ENCODE measurements at places on chromosomes 16 and 17. TPM values are rescaled to one million over a fixed set of nuclear protein-coding genes. Genes with fewer than 3 reads are reported as not detected.

RAMP2 gene
- 37.9 TPM for polyA plus RNA-seq

GRCh38 chr17:34436607-34437006 lies 73.6 kb upstream of the CCL1 start:
- no peak for DNase-seq

DNA sequence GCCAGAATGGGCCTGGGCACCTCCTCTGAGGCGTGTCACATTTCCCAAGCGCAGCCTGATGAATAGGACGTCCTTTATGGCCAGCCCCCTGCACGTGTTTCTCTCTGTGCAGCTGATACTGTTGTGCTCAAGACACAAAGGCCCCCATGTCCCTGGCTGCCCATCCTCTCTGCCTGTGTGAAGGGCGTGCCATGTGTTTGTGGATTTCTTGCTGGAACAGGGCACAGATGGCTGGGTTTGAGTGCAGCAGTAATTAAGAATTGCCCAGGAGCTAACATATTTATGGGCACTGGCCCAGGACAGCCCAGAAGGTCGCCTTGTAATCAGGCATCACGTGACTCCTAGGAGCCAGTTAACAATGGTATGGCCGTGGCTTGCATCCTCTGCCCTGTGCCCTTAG lies 181.1 kb downstream of the CCDC182 start:
- no peak for DNase-seq

GRCh38 chr17:58513267-58513964 lies 1.0 kb downstream of the MTMR4 start:
- DNase-seq, result no peak

ADAMTS18 gene
- polyA plus RNA-seq, result 0.10 TPM

MAP2K6 gene
- 2.2 TPM for polyA plus RNA-seq

DNA sequence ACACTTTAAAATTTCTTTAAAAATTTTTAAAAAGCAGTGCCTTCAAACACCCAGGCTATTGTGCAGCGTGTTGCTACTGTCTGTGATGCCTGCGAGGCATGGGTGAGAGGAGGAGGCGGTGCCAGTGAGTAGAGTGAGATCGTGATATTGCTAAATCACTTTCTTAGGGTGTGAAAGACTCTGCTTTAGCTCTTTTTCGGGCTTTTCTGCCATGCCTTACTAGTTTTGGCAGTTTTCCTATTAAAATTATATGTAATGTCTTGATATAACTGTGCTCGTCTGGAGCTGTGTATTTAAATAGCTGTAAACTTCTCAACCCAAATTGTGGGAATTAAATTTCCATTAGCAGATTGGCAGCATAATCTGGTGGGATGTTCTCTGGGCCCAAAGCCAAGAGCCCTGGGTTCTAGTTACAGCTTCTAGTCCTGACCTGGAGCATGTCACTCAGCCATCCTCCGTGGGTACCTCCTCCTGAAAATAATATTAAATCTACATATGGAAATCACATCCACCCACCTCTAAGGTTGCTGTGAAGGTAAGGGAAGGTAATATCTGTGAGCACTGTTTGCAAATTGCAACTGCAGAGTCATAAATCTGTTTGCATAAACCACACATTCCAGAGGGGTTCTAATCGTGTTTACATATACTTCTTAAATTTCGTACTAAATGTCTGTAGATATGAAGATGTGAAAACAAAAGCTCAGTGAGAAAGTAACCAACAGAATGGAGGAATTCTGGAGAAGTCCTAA lies 264.3 kb upstream of the CACNG5 start:
- DNase-seq, result no peak

DNA sequence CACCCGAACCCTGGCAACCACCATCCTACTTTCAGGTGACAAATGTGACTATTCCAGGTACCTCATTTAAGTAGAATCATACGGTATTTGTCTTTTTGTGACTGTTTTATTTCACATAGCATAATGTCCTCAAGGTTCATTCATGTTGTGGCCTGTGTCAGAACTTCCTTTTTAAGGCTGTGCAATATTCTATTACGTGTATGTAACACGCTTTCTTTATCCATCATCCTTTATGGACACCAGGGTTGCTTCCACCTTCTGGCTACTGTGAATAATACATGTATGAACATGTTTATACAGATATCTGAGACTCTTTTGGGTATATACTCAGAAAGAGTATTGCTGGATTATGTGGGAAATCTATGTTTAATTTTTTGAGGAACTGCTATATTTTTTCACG lies 28.7 kb upstream of the RSL1D1 start:
- no peak for DNase-seq

DNA sequence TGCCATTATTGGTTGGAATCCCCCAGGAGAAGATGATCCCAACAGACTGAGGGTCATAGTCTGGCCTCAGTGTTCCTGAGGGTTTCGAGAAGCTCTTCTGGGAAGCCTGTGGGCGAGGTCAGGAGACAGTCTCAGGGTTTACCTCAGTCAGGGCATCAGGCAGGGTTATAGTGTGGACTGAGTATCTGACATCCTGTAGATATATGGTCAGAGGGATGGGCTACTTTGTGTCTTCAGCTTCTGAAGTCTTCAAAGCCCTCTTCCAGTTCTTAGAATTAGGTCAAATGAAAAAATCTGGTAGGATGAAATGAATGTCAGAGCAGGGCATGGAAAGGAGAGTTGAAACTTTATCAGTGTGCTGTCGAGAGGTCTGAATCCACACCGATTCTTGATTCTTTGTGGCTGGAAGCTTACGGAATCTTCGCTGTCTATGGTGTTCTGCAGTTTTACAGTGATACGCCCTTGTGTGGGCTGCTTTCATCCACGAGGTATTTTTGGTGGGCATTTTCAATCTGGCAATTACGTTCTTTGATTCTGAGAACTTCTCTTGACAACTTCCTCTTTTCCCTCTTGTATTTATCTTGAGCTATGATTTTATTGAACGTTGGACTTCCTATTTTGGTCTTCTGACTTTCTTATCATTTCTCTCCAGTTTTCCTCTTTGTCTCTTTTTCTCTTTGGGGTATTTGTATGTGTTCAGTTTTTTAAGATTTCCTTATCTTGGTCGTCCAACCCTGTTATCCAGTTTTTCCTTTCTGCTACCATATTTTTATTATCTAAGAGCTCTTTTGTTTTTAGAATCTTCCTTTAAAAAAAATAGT lies 30.4 kb downstream of the BPTF start:
- DNase-seq, result no peak

GRCh38 chr16:750485-750884 lies 9.7 kb upstream of the CIAO3 start:
- no peak for DNase-seq

UTS2R gene
- polyA plus RNA-seq, result not detected

PSMD3 gene
- polyA plus RNA-seq, result 109 TPM

GRCh38 chr16:18782697-18783429 lies 7.3 kb downstream of the RPS15A start:
- DNase-seq, result no peak

ADAM11 gene
- polyA plus RNA-seq, result 0.57 TPM

SEZ6L2 gene
- polyA plus RNA-seq, result 20.1 TPM

DNA sequence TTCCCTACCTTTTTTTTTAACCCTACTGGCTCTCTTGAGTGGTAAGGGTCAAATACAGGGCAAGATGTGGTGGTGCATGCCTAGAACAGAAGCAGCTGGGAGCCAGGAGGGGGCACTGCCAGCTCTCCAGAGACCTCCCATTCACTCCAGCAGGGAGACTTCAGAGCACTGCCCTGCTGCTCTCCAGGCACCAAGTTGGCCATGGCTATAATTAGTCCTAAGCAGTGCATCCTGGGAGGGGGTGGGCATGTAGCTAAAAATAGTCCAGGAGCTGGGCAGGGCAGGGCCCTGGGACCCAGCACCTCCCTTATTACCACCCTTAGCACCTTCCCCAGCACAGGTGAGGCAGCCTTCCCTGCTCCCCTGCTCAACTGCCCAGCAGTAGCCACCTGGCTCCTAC lies 3.5 kb downstream of the CORO6 start:
- no peak for DNase-seq

DNA sequence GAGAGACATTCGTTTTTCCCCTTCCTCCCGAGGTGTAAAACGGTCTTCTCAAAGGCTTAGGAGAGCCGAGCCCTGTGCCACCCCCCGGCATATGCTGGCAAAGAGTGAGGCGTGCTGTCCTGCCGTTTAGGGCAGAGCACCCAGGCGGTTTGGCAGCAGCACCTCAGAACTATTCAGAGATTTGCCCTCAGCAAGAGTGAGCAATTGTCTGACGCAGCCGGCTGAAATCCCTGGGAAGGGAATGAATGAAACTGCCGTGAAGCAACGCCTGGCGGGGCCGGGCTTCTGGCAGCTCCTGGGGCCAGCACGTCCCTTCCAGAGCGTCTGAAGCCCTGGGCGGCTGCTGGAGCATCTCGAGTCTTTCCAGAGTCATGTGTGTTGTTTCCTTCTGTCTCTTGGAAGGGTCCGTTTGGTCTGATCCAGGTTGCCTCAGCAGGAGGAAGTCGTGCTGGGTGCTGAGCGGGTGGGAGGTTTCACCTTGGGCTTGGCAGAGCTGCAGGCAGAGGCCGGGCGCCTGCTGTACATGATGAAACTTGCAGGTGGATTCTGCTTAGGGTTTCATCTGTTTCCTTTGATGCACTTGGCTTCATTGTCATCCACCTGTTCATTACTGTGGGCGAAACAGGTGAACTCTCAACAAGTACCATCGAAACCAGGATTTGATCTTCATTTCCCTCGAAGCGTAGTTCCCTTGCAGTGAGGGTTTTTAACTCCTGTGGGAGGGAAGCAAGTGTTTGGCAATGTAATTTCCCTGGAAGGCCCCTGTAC lies 35.4 kb downstream of the TBCD start:
- DNase-seq, result no peak

GRCh38 chr17:64074704-64075426 lies 54.4 kb upstream of the ICAM2 start:
- no peak for DNase-seq

CBFA2T3 gene
- 3.0 TPM for polyA plus RNA-seq

TAC4 gene
- polyA plus RNA-seq, result not detected

- DNase-seq, result no peak
These were observed 431.8 kb downstream of the PMP22 start for GRCh38 chr17:14833201-14833785.

DNA sequence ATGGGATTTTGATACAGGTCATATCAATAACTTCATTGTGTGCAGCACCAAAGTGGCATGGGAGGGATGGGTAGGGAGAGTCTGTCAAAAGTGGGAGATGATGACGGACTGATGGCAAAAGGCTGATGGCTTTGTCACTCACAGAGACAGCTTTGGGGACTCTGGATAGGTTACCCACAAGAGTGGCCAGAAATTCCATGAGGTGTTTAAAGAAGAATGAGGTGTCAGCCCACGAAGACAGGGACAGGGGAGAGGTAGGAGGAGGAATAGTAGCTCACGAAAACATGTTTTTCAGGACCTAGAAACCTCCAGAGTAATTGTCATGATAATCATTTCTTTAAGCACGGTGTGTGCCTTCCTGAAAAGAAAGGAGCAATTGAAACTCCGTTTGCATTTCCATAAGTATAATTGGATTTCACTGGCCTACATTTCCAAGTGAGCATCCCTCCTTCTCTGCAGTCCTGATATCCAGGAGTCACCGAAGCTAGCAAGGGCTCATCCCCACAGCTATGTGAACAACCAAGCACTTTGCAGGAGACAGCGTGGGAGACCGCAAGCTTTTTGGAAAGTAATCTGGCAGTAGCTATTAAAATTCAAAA lies 60.0 kb downstream of the HSD17B2 start:
- no peak for DNase-seq

DNA sequence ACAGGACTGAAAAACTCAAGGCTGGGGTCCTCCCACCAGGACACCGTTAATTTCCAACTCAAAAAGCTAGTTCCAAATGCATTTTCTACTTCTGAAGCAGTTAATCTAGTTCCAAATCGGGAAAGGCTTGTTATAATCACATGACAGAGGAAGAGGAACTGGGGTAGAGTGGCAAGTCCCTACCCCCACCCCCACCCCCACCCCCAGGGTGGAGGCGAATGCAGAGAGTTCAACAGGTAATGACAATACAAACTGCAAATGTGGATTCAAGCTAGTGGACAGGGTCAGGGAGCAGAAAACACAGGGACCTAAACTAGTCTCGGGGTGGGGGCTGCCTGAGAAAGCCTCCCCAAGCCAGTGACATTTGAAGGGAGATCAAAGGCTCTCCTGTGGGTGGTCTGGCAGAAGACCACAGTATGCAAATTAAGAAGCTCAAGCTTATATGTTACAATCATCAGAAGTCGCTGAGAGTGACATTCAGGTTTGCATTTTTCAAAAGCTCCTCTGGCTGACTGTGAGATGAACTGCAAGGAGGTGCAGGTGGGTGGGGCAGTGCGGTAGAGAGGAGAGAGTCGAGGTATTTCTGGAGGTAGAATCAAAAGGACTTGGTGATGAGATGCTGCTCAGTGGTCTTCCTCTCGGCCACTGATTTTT lies 56.4 kb upstream of the SLC25A19 start:
- DNase-seq, result no peak

UNC13D gene
- polyA plus RNA-seq, result 21.5 TPM
